Effector memory CD4-positive, alpha-beta T cell (primary cell): ENCODE measurements at places on chromosomes 4 and X.

DNA sequence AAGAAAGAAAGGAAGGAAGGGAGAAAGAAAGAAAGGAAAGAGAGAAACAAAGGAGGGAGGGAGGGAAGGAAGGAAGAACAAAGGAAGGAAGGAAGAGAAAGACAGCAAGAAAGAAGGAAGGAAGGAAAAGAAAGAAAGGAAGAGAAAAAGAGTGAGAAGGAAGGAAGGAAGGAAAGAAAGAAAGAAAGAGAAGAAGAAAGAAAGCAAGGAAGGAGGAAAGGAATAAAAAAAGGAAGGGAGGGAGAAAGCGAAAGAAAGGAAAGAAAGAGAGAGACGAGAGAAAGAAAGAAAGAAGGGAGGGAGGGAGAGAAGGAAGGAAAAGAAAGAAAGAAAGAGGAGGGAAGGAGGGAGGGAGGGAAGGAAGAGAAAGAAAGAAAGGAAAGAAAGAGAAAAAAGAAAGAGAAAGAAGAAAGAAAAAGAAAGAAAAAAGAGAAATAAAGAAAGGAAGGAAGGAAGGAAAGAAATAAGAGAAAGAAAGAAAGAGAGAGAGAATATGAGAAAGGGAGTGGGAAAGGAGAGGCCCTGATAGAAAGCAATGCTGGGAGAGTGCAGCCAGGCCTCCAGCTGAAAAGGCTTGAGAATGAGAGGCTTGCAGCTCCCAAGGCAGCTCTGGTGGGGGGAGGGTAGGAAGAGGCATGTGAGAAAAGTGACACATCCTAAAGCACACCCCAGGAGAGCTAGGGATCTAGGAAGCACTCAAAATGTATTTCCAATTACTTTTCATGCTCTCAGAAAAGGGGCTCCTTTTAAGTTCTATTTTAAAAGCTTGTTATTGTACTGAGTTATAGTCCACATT is 134.0 kb upstream of the ZIC3 start:
- no peak for DNase-seq

DNA sequence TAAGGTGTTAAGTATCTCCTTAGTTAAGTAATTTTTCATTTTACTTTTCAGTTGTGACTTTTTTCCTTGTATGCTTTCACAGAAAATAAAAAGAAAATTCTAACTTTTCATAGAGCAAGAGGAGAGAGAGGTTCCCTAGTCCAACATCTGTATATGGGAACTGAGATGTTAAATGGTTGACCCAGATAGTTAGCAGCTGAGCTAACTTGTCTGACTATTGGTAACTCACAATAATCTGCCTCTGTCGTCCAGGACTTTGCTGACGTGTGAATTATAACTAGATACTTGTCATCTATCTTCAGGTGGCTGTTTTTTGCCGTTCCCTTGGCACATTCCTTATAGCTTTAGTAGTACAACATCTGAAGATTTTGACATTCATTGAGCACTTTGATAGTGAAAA is 29.9 kb downstream of the TBC1D19 start:
- DNase-seq, result no peak

- DNase-seq, result no peak
Observed at GRCh38 chrX:45232139-45232538, 31.5 kb upstream of the DIPK2B start.

DNA sequence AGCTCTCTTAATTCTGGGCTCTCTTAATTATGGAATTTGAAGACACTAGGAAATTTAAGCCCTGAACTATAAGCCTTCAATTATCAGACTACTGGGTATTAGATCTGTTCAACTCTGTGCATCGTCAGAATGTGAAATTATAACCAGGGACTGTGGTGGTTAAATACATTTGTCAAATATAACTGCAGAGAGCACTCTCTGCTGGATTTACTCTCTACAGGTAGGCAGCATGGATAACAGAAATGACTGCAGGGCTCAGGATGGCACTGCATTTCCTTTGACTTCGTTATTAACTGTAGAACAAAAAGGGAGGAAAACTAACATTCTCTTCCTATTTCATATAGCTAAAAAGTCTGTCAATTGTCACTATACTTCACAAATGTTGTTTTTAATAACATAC is 310.1 kb upstream of the RASGEF1B start:
- DNase-seq, result no peak

DNA sequence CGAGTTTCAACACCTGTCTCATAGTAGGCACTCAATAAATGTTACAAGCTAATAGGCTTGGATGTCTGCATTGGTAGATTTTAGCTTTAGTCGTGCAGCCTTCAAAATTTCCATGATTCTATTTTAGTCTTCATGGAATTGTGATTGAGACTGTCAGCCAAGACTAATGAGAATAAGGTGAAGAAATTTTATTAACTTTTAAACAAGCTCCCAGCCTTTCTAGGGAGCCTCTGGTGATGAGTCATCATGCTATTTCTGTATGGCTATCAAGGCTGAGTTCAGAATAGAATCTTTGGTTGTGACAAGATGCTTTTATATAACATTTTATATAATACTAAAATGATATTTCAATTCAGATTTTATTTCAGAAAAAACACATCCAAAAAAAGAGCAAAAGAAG is 685.8 kb downstream of the GABRG1 start:
- no peak for DNase-seq

- DNase-seq, result no peak
Observed at GRCh38 chrX:133468051-133468450, 52.8 kb upstream of the GPC4 start.

DNA sequence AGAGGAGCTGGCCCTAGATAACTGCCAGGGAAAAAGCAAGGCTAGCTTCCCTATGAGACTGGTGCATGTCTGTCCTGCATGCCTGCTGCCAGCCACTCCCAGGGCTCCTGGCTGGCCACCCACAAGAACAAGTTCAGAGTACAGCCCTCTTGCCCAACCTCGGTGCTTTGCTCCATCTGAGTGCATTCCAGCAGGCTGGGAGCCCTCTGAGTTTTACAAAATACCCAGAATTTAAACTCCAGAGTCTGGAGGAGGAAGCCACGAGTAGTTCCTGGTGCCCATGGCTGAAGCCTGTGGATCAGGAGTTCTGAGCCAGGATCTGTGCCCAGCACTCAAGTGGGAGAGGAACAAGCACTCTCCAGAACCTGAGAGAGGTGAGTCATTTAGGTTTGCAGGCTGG is 111.6 kb downstream of the MAGEE2 start:
- no peak for DNase-seq

GRCh38 chr4:118775405-118775804 is 60.5 kb downstream of the SEC24D start:
- no peak for DNase-seq

GRCh38 chr4:148266921-148267320 is 175.3 kb downstream of the NR3C2 start:
- DNase-seq, result no peak

DNA sequence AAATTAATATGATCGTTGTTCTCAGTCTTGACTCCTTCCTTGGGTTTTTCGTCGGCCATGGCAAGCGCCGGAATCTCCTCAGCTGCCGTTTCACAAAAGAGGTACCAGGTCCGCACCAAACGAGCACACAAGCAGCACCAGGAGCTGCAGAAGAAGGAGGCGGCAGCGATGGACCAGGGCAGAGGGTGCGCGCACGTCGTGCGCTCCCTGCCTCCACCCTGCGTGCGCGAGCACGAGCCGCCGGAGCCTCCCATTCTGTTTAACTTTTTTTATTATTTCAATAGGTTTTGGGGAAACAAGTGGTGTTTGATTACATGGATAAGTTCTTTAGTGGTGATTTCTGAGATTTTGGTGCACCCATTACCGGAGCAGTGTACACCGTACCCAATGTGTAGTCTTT is 158.2 kb downstream of the PLS3 start:
- DNase-seq, result no peak

DNA sequence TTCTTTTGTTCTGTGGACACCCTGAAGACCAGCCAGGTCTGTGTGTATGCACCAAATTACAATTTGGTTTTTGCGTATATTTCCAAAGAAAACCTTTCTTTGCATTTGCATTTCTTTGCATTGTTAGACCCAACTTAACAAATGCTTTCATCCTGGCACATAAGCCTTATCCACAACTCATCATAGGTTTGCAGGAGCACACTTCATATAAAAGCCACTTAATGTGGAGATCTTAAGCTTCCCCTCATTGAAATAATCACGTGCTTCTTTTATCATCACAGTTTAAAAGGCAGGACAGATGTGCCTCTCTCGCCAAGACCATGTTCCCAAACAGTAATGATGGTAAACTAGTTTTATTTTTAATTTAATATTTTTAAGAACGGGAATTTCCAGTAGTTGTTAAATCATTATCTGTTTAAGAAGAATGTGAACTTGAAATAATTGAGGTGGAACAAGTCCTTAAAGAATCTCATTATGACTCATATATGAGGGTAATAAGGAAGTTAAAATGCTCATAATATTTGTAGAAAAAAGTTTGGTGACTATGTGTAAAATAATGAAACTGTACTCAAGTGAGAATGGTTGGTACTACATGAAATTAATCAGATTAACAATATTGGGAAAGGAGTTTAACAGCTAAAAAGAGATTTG is 65.5 kb downstream of the GLRA3 start:
- DNase-seq, result no peak

GRCh38 chr4:125101719-125102118 is 213.0 kb upstream of the FAT4 start:
- no peak for DNase-seq

- no peak for DNase-seq
Observed at GRCh38 chr4:71841336-71841735, 57.5 kb upstream of the GC start.

DNA sequence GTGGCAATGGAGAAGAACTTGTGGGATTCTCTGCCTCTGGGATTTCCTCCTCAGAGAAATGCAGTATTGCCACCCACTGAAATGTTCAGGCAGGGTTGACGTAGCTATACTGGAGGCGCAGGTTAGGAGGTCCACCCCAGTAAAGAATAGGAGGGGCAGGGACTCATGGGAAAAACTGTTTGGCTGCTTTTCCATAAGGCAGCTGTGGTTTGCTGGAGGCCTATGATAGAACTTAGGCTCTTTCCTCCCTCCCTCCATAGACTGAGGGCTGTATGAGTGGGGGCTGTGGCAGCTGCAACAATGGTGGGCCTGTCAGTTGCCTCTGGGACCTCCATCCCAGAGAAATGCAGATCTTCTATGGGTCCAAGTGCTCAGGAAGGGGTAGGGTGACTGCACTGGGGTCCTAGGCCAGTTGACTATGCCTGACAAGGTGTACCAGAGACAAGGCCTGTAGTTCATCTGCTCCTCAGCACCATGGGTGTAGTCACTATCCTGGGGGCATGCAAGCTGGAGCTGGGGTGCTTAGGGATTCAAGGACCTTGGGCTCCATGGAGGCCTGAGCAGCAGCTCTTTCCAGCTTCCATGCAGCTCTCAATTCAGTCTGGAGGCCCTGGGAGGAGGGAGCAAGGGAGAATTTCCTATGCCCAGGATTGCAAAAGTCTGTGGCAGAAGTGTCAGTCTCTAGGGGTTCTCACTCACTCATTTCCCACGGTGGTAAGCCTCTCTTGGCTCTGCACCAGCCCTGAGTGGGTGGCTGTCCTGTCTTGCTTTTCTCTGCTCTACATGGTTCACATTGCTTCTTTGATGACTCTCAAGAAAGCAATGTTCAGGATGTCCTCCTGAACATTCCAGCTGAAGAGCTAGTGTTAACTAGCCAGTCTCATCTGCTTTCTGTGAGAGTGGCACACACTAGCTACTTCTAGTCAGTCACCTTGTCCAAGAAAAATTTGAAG is 353.0 kb downstream of the IDS start:
- DNase-seq, result no peak

DNA sequence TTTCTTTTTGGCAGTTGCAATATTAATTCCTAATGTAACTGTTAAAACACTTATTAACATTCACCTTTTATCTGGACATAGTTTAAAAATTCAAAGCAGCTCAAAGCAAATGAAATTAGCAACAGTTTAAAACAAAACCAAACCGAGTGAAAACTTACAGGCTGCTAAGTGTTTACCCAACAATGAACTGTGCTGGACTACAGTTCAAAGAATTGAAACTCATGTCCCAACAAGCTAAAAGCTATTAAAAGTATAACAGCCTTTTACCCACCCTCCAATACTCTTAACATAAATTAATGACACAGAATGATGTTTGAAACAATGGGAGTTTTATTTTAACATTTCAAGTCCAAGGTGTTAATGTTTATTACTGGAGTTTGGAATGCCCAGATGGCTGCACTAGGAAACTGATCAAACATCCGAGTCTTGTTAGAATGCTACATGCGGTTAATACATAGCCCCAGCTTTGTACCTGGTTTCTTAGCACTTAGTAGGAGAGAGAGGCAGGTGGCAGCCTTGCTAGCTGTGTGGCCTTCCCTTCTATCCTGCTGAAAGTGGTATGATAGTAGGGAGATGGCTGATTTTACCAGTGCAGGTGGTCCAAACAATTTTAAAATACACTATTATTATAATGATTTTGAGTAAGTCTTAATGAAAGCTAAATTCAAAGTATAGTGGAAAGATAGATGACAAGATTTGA is 21.1 kb upstream of the FRYL start:
- no peak for DNase-seq

GRCh38 chr4:24181005-24181404 is 291.2 kb upstream of the PPARGC1A start:
- DNase-seq, result no peak

GRCh38 chr4:64068096-64068495 is 341.2 kb downstream of the TECRL start:
- DNase-seq, result no peak

DNA sequence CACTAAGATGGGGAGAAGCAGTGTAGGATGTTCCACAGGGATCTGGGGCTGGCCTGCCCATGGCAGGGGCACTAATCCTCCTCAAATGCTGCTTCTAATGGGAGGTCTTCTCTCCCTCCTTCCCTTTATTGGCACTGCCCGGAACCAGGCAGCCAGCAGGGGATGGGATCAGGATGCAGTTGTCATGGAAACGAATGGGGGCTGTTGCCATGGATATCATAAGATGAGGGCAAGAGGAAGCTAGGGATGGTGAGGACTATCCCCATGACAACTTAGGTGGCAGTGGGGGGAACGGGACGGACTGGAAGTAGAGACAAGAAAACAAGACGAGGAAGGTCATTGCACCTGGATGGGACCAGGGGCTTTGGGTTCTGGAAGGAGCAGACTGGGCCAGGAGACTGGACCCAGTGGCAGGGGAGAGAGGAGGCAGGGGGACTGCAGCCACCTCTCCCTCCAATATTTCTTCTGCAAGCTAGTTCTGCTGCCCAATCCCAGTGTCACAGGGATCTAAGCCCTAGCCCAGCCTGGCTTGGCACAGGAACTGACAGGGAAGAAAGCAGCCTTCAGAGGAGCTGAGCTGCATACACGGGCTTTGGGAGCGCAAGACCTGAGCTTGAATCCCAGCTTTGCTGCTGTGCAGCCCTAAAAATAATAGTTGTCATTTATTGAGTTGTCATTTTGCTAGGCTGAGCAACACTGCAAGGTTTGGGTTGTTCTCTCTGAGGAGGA is 19.0 kb downstream of the IQSEC2 start:
- no peak for DNase-seq

GRCh38 chr4:98430708-98431403 is 169.7 kb downstream of the RAP1GDS1 start:
- DNase-seq, result no peak

GRCh38 chrX:5155301-5155700 is 1073.4 kb downstream of the NLGN4X start:
- DNase-seq, result no peak

- no peak for DNase-seq
Observed at GRCh38 chr4:25970691-25971432, 56.8 kb downstream of the SMIM20 start.

GRCh38 chr4:158131027-158131426 is 41.8 kb downstream of the GASK1B start:
- no peak for DNase-seq
